GM04503 (cell line): ENCODE measurements at places on chromosomes 16 and 17.

DNA sequence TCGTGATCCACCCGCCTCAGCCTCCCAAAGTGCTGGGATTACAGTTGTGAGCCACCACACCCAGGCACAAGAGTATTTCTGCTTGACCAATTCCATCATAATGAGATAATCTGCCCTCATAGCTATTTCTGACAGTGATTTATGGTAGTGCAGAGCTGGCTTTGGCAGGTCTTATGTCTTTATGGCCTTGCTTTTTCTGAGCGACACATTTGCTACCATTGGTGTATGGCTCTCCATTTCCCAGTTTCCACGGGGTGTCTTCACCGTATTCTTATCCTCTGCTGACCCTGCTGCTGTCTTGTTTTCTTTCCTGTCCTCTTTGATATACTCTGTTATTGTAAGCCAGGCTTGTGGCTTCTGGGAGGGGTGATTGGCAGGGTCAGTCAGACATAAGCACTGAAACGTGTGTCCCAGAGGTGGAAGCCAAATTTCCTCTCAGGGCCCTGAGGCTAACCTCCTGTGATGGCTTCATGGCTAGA is 161.1 kb upstream of the TBX2 start:
- no peak for DNase-seq

DNA sequence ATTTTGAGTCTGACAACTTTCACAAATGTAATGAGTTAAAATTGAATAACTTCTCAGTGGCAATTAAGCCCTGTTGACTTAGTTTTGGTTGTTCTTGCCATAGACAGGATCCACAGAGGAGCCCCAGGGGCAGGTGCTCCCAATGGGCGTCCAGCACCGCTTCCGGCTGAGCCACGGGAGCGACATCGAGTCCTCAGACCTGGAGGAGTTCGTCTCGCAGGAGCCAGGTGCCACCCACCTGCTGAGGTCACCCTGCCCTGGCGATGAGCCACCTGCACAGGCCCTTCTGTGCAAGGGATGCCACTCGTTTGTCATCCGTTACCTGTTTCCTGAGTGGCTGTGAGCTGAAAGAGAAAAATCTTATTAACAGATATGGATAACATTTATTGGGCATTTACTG is 10.7 kb downstream of the CCDC40 start:
- no peak for DNase-seq

DNA sequence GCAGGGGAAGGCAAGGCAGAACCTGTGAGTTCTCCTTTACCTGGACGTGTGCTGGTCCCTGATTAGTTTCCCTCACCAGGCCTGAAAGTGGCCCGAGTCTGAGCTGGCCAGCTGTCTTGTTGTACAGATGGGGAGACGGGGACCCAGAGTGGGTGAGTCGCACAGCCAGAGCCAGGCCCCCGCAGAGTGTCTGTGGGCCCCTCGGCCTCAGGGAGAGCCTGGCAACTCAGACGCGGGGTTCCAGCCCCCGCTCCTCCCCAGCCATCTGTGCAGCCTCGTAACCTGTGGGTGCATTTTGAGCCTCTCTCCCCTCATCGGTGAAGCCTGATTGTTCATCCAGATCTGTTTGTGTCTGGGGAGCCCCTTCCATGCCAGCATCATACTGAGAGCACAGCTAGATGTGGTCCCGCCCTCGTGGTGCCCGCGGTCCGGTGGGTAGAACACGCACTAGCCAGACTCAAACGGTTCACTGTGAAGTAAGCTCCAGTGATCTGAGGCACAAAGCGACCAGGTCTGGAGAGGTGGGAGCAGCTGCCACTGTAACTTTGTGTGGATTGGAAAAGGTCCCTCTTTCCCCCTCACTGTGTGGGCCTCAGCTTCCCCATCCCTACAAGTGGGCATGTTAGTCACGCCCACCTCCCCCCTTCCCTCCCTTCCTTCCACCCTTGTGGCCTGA is 6.0 kb upstream of the NDRG4 start:
- DNase-seq: no peak

DNA sequence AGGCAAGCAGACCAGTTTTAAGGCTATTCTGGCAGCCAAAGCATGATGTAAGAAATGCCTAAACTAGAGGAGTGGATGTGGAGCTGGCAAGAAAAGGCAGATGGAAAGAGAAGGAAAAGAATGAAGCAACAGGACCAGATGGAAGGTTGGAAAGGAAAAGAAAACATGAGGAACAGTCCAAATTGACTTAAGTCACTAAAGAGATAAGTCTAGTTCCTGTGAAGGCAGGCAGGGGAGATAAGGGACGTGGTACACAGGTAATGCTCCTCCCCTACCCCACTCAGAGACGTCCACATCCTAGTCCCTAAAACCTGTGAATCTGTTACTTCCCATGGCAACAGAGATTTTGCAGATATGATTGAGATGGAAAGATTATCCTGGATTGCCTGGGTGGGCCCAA is 43.5 kb downstream of the TEX2 start:
- DNase-seq: no peak

DNA sequence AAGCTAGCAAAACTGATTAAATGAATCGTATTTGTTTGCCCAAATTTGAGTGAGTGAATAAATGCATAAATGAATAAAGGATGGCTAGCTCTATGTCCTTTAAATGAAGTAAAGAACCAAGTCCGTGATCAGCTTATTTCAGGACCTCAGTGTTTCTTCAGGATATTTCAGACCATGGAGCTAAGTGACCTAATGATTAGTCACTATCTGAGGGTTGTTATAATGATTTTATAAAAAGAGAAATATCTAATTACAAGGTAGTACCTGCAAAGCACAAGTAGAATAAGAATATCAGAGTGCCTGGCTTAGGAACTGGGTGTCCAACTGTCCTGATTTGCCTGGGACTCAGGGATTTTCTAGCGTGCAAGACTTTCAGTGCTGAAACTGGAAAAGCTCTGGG is 12.5 kb downstream of the KCNJ2 start:
- no peak for DNase-seq
